RPMI8226 (cell line): ENCODE measurements at places on chromosomes 6 and 20.

- no peak for DNase-seq
Observed at GRCh38 chr20:62027116-62027515, 38.6 kb downstream of the TAF4 start.

- no peak for DNase-seq
Observed at GRCh38 chr6:1176567-1176966, 135.3 kb upstream of the FOXQ1 start.

DNA sequence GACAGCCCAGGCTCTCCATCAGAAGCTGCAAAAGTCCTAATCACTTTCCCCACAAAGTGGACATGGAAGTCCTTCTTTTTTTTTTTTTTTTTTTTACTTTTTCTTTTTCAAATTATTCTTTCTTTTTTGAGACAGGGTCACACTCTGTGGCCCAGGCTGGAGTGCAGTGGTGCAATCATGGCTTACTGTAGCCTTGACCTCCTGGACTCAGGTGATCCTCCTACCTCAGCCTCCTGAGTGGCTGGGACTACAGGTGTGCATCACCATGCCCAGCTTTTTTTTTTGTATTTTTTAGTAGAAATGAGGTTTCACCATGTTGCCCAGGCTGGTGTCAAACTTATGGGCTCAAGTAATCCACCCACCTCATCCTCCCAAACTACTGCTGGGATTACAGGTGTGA, 29.0 kb upstream of the AKIRIN2 start:
- DNase-seq, result no peak

DNA sequence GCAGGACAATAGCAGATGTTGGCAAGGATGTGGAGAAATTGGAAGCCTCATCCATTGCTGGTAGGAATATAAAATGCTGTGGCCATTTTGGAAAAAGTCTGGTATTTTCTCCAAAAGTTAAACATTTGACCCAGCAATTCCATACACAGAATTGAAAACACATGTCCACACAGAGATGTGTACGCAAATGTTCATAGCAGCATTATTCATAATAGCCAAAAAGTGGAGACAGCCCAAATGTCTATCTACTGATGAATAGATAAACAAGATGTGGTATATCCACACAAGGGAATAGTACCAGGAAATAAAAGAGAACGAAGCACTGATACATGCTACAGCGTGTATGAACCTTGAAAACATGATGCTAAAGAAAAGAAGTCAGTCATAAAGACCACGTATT, 40.5 kb downstream of the CFAP61 start:
- DNase-seq, result no peak

GRCh38 chr6:155314773-155315515, 660 bp upstream of the TFB1M start:
- DNase-seq, result peak; percentile 84
